ENCODE measurements at places on chromosomes 2 and 18.

DNA sequence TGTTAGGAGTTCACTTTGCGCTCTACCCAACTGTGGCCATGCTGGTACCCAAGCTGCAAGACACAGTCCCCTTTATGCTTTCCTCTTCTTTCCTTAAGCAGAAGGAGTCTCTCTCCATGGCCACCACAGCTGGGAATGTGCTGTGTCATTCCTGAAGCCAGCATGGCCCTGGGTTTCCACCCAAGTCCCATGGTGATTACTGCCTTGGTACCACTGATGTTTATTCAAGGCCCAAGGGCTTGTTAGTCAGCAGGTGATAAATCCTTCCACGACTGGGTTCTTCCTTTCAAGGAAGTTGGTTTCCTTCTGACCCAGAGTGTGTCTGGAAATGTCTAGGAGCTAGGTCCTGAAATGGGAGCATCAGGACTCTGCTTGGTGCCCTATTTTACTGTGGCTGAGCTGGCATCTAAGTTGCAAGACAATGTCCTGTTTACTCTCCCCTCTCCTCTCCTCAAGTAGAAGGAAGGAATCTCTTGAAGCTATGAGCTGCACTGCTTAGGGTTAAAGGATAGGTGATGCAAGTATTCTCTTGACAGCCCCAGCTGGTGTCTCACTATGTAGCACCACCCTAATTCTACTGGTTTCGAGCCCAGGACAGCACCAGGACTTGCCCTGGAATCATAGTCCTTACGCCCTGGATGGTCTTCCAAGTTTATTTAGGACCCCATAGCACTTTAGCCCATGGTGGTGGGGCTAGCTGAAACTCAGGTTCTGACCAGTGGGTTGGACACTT lies 18.7 kb upstream of the NUP35 start:
- no peak for DNase-seq

DNA sequence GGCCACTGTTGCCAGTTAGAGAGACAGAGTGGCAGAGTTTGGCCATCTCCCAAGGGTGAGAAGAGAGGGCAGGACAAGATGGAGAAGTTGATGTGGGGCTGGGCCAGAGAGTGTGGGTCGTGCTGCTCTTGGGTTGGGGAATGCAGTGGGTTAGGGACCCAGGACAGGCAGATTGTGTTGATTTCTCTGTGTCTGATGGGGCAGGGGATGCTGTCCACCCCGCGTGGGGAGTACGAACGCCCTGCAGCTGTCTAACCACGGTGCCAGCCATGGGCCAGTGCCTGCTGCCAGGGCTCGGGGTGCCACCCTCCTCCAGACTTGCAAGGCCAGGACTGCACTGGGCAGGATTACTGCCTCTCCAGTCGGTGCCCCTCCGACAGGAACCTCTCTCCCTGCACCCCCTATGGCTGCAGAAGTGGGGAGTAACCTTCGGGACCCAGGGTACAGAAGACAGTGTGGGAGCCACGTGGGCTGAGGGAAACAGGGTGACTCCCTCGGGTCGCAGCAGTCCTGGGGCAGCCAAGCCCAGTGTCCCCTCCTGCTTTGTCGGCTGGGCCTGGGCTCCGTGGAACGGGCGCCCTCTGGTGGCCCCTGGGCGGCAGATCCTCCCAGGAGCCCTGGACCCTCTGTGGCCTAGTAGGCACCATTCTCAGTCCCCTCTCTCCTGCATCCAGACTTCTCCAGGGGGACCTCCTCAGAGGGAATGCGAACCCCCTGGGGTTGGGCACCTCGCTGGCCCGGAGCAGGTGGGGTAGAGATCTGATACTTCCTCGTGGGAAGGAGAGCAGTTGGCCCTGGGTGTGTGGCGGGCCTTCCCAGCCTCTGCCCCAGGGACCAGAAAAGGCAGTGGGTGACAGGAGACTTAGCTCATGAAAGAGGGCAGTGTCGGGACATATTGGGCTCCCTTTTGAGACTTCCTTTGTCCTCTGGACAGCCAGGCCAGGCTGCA lies 2.7 kb downstream of the GPC1 start:
- DNase-seq = peak; percentile 50

- no peak for DNase-seq
These were observed 2109.9 kb upstream of the PIK3C3 start for GRCh38 chr18:39845106-39845505.

DNA sequence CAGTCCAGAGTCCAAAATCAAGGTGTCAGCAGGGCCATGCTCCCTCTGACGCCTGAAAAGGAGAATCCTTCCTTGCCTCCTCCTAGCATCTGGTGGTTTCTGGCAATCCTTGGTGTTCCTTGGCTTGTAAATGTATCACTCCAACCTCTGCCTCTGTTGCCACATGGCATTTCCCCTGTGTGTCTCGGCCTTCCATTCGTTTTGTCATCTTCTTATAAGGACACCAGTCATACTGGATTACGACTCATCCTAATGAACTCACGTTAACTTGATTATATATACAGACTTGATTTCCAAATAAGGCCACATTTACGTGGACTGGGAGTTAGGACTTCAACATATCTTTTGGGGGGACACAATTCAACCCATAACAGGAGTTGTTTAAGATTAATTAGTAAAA lies 15.8 kb downstream of the PMAIP1 start:
- no peak for DNase-seq

- no peak for DNase-seq
These were observed 2.2 kb upstream of the SERPINB12 start for GRCh38 chr18:63539904-63540510.

DNA sequence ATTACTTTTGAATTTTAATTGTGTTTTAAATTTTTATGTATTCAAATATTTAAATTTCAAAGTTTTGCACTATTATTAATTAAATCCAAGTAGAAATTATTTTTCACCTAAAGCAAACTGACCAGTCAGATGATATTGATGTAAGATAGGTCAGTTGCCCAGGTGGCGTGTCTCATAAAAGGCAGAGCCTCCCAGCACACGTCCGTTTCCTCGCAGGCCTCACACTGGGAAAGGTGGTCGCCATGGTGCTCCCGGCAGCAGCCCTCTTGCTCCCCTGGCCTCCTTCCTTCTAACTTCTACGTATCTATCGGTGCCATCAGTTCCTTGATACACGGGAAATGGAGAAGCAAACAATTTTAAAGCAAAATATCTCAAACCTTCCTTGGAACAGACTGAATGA lies 516.8 kb downstream of the GALR1 start:
- no peak for DNase-seq

GRCh38 chr2:182066400-182067087 lies 80.9 kb downstream of the PPP1R1C start:
- no peak for DNase-seq

DNA sequence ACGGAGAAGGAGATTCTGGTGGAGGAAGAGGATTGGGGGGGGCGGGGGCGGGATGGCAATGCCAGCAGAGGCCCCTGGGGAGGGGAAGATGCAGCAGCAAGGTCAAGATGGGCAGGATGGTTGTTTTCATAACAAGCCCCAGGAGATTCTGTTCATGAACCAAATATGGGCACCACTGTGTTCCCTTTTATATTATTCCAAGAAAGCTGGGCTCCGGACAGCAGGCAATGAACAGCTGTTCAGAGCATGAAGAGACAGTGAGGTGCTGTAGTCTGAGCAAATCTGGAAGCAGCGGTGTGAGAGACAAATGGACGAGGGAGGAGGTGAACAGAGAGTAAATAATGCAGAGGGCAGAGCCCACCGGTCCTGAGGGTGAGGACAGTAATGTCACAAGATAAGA lies 20.0 kb downstream of the UXS1 start:
- DNase-seq = no peak

- DNase-seq = no peak
These were observed 144.9 kb upstream of the ID2 start for GRCh38 chr2:8536686-8537561.

DNA sequence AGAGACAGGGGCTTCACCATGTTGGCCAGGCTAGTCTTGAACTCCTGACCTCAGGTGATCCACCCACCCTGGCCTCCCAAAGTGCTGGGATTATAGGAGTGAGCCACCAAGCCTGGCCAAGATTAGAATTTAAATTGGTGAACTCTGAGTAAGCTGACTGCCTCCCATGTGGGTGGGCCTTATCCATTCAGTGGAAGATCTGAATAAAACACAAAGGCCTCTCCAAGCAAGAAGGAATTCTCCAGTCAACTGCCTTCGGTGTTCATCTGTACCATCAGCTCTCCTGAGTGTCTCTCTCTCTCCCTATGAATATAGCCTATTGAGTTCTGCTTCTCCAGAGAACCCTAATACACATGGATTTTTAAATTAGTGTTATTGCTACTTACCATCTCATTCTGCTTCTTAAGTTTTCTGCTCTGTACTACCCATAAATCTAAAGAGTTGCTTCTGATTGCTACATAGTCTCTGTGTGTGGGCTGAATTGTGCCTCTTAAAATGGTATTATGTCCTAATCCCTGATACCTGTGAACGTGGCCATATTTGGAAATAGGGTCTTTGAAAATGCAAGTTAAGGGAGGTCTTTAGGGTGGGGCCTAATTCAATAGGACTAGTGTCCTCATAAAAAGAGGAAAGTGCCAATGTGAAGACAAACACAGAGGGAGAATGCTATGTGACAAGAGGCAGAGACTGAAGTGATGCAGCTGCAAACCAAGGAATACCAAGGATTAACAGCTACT lies 36.3 kb downstream of the FBXO11 start:
- DNase-seq = no peak

DNA sequence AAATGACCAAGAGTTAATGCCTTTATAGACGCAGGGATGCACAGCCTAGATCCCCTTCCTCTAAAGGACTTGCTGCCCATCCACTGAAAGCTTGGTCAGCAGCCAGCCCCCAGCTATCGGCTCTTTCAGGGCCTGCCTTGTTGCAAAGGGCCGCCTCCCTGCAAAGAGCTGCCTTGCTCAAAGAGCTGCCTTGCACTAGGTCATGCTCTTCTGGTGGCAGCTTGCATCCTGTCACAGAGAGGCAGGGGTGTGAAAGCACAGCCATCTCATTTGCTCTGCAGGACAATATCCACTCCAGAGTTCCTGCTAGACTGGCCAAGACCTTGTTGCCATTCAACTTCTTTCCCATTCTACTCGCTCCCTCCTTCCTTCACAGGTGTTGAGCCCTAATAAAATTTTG lies 137.1 kb downstream of the MCFD2 start:
- DNase-seq = no peak

- DNase-seq = no peak
These were observed 120.1 kb downstream of the ZNF385B start for GRCh38 chr2:179741317-179741716.

DNA sequence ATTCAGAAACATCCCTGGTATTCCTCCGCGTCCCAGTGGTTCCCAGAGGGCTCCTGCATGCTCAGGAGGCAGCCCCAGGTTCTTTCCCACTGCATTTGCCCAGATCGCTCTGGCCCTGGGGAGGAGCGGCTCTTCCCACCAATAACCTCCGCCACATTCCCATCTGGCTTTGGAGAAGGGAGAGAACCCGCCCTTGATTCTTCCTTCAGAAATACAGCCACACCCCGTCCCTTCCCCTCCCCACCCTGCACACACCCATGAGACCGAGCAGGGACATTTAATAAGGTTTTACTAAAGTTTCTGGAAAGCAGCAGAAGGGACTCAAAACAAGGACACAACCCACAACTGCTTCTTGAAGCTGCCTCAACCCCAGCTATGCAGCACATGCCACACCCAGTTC lies 21.9 kb downstream of the ARID5A start:
- no peak for DNase-seq

GRCh38 chr18:42706618-42707017 lies 408.9 kb downstream of the RIT2 start:
- DNase-seq = no peak

DNA sequence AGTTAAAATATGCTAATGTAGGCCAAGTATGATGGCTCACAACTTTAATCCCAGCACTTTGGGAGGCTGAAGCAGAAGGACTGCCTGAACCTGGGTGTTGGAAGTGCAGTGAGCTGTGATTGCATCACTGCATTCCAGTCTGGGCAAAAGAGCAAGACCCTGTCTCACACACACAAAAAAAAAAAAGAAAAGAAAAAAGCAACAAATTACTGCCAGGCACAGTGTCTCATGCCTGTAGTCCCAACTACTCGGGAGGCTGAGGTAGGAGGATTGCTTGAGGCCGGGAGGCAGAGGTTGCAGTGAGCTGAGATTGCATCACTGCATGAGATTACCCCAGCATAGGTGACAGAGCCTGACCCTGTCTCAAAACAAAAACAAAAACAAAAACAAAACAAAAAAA lies 110.6 kb downstream of the PRELID3A start:
- DNase-seq = no peak

- no peak for DNase-seq
These were observed 54.8 kb downstream of the ZNF407 start for GRCh38 chr18:74652392-74652988.

- no peak for DNase-seq
These were observed 308.6 kb downstream of the TGIF1 start for GRCh38 chr18:3758531-3758930.

DNA sequence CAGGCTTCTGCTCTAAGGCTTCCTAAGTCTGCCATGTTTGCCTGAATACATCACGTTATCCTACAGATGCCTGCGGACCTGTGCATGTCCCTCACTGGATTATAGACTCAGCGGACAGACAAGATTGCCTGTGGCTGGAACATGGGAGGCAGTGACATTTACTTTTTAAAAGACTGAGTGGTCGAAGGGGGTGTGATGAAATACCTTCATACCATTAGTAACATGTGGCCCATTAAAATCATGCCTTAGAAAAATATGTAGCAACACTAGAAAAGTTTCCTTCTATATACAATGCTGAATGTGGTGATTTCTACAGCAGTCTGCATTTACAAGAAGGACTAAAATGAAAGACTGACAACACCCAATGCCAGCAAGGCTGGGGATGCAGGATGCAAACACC lies 154.4 kb downstream of the ASB1 start:
- DNase-seq = no peak

DNA sequence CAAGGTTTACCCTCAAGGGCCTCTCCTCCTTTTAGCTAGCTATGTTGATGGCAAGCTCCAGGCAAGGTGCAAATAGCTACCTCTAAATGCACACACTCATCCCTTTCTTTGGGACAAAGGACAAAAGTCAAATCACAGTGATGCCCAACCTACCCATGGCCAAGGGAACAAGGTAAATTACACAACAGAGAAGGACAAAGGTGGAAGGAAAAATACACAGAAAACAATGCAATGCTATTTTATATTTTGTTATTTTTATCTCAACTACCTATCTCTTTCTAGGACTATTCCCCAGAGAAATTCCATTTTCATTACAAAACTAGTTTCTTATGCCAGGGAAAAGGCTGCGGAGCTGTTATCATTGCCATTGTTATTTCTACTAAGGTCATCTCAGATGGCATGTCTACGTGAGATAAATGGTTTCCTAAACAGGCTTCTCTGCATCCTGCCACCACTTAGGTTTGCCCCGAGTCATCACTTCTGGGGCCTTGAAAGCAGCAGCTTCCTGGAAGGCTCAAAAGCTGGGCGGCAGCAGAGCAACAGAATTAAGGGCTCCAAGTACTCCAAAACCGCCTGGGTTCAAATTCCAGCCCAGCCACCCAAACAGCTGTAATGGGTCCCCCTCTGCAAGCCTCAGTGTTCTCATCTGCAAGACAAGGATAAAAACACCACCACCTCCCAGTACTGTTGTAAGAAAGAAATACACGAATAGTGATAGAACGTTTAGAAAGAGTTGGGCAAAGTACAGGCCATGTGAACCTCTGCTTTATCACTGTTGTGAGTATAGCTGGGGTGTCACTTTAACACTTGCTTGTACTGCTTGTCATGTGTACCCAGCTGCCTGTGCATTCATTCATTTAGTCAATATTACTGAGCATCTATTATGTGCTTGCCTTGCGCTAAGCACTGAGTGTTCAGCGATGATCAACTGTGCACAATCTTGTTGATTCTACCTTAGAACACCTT lies 20.9 kb downstream of the BCL2 start:
- DNase-seq = no peak

GRCh38 chr2:27095745-27096651 lies 9.4 kb downstream of the KHK start:
- no peak for DNase-seq

All from stimulated activated CD8-positive, alpha-beta memory T cell treated with anti-CD3 and anti-CD28 coated beads, Interleukin-15, amount 100 ng/mL, for 24 hours (primary cell).